ENCODE measurements at places on chromosomes 7 and 10.

- DNase-seq, result no peak
Measured at GRCh38 chr7:778271-778967, 51.3 kb upstream of the PRKAR1B start.

GRCh38 chr7:99447943-99448342, 9.2 kb downstream of the CPSF4 start:
- no peak for DNase-seq

DNA sequence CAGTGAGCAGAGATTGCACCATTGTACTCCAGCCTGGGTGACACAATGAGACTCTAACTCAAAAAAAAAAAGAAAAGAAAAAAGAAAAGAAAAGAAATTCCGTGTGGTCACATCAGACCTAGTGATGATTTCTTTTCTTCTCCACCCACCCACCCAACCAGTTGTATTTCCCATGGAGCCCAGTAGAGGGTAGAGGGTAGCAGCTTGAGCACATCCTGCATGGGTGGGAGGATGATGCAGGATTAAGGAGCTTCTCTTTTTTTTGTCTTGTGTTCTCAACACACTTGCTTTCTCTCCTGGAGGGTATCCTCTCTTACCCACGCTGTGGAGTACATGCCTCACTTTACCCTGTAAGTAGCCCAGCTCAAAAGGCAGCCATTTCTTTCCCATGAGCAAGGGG, 118.6 kb upstream of the CARD11 start:
- DNase-seq, result no peak

DNA sequence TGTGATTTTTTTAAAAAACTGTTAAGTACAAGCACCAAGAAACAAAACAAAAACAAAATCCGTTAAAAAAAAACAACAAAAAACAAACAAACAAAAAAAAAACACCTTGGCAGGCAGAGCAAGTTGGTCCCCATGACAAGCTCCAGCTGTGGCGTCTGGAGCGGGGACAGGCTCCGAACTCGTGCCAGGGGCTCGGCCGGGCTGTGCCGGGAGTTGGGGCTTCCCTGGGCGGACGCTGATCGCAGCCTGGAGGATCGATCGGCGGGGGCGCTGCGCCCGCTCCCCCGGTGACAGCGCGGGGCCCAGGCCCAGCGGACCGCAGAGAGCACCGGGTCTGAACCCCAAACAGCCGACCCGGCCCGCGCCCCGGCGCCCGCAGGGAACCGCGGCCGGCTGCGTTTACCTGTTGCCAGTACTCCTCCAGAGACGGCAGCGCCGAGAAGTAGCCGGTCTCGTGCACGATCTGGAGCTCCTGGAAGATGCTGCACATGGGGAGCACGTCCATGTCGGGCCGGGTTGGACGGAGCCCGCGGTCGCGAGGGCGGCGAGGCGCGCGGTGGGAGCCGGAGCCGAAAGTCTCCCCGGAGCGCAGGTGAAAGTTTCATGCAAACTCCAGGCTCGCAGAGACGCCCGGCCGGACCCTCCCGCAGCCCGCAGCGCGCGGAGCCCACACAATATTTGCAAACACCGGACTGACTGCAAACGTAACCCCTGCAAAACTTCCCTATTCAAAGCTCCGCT, at the start of gene KLF6:
Gene KLF6 (minus strand): TSS at position 700 of the 741 bp plus-strand sequence. CDS start 195 bp downstream, at position 505.
- peak; percentile 27 for DNase-seq

- peak; percentile 27 for DNase-seq
Measured at GRCh38 chr7:33982425-33982786, 77.1 kb downstream of the BMPER start.

DNA sequence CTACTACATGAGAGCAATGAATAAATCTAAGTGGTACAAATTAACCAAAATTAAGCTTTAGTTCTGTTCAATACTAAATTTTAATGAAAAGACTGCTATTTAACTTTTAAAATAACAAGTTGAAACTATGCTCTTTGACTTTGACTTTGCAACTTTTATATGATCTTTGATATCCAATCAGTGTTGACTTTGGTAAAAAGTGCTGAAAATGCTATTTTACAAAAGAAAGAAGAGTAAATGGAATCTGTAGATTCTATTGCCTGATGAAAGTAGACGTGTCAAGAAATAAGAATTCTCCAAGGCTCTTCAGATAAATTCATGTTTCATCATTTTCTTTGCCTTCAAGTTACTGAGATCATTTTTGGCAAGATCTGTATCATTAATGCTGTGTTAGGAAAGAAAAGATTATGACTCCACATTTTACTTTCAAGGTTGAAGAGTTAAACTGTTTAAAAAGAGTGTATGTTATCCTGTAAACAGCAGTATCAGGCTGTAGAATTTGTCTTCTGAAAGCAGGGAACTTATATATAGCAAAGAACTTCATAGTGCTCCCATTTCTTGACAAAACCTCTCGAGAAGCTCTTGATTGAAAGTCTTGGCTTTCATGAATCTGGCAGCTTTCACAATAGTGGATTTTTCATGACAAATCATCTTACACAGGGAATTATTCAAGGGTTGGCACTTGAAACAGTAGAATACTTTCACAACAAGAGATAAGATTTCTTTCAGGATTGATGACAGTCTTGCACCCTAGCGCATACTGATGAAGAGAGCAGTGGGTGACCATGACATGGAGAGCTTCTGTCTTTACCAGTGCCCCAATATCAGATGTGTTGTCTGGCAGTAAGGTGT, 72.1 kb downstream of the PTEN start:
- DNase-seq, result no peak

GRCh38 chr10:53111529-53111928, 338.9 kb upstream of the MBL2 start:
- no peak for DNase-seq

DNA sequence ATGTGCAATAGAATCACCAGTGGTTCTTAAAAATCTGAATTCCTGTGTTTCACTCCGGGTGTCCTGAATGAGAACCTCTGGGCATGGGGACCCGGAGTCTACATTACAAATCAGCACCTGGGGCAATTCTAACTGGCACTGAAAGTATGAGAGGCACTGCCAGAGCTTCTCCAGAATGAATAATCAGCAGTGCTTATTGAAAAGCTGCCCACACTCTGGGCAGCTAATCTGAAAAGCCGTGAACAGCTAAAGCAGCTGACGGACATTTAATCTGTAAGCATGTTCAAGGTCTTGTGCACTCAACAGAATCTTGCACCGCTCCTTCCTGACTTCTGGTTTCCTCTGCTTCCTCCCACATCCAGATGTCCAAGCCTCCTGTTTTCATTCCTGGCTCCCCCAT, 113.3 kb upstream of the KIF5B start:
- DNase-seq, result no peak

- no peak for DNase-seq
Measured at GRCh38 chr7:123558289-123558874, 764 bp upstream of the NDUFA5 start.

DNA sequence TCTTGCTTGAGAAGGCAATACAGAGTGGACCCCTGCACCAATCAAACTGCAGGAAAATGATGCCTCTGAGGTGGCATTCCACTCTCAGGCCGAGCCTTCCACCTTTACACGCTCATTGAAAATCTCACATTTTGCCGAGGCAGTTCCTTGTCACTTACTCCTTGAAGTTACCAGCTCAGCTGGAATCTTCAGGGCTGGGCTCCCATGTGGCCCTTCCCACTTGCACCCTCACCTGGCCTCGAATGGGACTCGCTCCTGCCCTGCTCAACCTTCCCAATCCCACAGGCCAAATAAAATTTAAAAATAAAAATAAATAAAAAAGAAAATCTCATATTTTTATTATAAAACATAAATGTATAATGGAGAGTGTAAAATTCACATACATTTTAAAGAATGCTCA, 790.7 kb upstream of the COBL start:
- peak; percentile 14 for DNase-seq

DNA sequence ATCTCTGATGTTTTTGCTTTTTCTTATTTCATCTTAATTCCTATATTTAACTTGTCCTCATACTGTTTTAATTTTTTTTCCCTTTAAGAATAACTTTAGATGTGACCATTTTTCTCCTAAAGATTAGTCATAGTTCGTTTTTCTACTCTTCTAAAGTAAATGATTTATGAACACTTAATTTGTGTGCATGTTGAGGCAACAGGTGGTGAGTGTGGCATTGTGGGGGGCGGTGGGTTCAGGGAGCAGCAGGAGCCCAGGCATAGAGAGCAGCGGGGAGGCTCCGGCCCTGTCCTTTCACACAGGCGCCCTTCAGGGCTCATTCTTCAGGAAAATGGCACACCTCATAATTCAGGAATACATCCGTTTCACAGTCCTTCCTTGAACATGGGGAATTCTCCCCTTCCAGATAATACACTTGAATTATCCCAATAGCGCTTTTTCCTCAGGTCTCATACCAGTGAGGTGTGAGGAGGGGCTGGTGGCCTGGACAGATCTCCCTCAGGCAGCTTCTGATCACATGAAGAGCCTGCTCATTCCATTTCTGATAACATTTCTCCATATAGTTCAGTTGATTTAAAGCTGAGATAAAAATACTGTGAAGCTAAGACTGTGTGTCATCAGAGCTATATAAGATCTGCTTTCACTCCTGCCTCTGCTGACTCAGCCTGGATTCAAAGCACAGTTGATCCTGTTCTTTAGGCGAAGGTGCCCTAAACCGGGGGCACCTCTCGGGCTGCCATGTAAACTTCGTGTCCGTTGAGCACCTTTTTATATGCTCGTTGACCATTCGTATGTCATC, 40.2 kb downstream of the CUL1 start:
- DNase-seq, result no peak

DNA sequence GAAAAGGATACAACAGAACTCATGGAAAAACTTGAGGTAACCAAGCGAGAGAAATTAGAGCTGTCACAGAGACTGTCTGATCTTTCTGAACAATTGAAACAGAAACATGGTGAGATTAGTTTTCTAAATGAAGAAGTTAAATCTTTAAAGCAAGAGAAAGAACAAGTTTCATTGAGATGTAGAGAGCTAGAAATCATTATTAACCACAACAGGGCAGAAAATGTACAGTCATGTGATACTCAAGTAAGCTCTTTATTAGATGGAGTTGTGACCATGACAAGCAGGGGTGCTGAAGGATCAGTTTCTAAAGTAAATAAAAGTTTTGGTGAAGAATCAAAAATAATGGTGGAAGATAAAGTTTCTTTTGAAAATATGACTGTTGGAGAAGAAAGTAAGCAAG, 62.1 kb downstream of the AKAP9 start:
- DNase-seq, result no peak

GRCh38 chr10:78506614-78507013, 473.0 kb downstream of the RPS24 start:
- DNase-seq, result no peak

DNA sequence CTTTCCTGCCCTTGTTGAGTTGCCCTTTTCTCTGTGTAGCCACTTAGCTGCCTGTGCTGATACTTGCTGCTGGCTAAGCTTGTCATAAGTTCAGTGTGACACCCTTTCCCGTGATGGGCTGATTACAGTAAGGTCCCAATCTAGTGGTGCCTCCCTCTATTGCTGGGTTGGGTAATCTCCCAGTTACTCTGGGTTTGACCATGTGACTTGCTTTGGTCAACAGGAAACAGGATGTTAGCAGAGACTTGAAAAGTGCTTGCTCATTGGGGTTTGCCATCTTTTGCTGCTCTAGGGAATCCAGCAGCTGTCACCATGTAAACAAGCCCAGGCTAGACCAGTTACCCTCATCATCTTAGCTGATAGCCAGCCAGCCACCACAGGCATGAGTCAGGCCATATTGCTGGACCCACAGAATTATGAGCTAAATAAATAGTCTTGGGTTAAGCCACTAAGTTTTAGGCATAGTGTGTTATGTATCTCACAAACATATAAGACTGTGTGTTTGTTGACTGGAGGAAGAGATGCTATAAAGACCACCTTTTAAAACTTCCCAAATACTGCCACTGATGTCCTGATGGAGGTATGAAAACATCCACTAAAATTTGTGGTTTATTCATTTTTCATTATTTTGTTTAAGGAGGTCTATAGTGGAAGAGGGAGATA, 4.0 kb upstream of the LEP start:
- no peak for DNase-seq

DNA sequence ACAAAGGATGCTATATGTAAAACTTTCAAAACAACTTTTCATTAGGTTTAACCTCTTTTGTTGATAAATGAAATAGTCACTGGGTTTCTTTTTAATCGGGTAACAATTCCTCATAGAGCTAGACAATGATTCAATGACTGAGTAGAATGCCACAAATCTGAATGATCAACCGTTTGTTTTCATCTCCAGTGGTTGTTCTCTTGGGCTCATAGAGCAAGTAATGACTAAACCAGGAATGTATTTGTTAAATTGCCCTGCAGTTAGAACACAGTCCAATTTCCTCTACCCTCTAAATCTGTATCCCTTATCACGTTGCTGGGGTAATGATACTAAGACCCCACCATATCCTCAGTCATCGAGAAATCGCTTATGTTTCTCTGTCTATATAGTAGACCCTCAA, 40.0 kb downstream of the CNNM1 start:
- no peak for DNase-seq

DNA sequence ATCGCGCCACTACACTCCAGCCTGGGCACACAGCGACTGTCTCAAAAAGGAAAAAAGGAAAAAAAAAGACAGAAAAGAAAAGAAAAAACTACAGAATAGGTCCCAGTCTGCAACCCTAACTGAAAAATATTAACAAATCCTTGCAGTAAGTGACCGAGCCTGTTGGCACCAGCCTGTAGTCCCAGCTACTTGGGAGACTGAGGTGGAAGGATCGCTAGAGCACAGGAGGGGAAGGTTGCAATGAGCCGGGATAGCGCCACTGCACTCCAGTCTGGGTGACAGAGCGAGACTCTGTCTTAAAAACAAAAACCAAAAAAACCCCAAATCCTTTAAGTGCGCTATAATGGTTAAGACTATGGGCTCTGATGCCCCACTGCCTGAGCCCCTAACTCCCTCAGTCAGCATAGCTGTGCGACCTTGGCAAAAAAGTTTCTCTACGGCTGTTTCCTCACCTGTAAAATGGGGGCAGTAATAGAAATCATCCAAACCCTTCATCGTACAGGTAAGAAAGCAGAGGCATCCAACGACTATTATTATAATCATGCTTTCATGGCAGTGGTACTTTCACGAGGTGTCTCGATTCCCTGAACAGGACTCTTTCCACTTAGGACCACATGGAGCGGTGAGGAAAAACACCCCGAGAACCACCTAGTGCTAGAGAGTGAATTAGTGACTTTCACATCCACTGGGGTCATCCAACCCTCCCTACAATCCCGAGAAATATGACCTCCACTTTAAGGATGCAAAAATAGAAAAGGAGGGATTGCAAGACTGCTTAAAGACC, 755 bp downstream of the TOMM7 start:
- DNase-seq, result no peak

DNA sequence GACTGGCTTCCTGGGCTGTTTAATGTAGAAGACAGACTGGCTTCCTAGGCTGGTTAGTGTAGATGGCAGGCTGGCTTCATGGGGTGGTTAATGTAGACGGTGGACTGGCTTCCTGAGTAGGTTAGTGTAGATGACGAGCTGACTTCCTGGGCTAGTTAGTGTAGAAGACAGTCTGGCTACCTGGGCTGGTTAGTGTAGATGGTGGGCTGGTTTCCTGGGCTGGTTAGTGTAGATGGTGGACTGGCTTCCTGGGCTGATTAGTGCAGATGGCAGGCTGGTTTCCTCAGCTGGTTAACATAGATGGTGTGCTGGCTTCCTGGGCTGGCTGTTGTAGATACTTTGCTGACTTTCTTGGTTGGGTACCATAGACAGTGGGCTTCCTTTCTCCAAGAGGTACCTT, 122.9 kb upstream of the PPP2R2D start:
- DNase-seq, result no peak

- no peak for DNase-seq
Measured at GRCh38 chr10:116540814-116541213, 4.9 kb upstream of the PNLIP start.

All from iPS-NIHi11 (cell line).